Urinary bladder (tissue), 4 donors: ENCODE measurements at places on chromosomes 7 and 10. TPM values are rescaled to one million over a fixed set of nuclear protein-coding genes. Genes with fewer than 3 reads are reported as not detected.

UFSP1 gene
- 2.6 TPM for total RNA-seq

CTAGE8 gene
- 0.79 TPM for total RNA-seq

GPRIN2 gene
- 1.2 TPM for total RNA-seq

BTRC gene
- 17.0 TPM for total RNA-seq

OR2A5 gene
- not detected for total RNA-seq

VIPR2 gene
- total RNA-seq = 2.0 TPM

LBX1 gene
- total RNA-seq = not detected

SLC13A4 gene
- not detected for total RNA-seq

DGKB gene
- 22.5 TPM for total RNA-seq

RNLS gene
- 6.3 TPM for total RNA-seq

MINDY4 gene
- 12.8 TPM for total RNA-seq

MUC3A gene
- total RNA-seq = not detected

CNNM1 gene
- 1.6 TPM for total RNA-seq

PRSS37 gene
- not detected for total RNA-seq

BBIP1 gene
- 57.9 TPM for total RNA-seq

MACC1 gene
- total RNA-seq = 7.1 TPM

TFPI2 gene
- total RNA-seq = 19.3 TPM

MBL2 gene
- not detected for total RNA-seq

PRLHR gene
- 0.48 TPM for total RNA-seq

DRGX gene
- total RNA-seq = 0.26 TPM

PLAC9 gene
- total RNA-seq = 64.9 TPM

HTRA1 gene
- total RNA-seq = 83.9 TPM

ACSM6 gene
- 0.48 TPM for total RNA-seq

ZNF425 gene
- 4.9 TPM for total RNA-seq

PGAM2 gene
- 3.1 TPM for total RNA-seq

ANKRD1 gene
- total RNA-seq = 6.8 TPM

PNLIPRP2 gene
- not detected for total RNA-seq

STAG3 gene
- total RNA-seq = 0.90 TPM

EXOC6 gene
- total RNA-seq = 43.7 TPM

UNC5B gene
- 12.8 TPM for total RNA-seq

CDNF gene
- 1.9 TPM for total RNA-seq

ASZ1 gene
- not detected for total RNA-seq

CUBN gene
- 6.1 TPM for total RNA-seq

FAM25C gene
- total RNA-seq = not detected

LIPA gene
- 63.0 TPM for total RNA-seq

ZP3 gene
- 0.42 TPM for total RNA-seq

IRF5 gene
- 5.3 TPM for total RNA-seq

WEE2 gene
- total RNA-seq = 0.42 TPM

APBB1IP gene
- total RNA-seq = 4.1 TPM

BMPER gene
- total RNA-seq = 18.9 TPM

PTPRN2 gene
- 2.8 TPM for total RNA-seq

PNLIPRP1 gene
- total RNA-seq = not detected

DLX5 gene
- total RNA-seq = 0.74 TPM

HOXA13 gene
- 43.2 TPM for total RNA-seq

C10orf90 gene
- 0.85 TPM for total RNA-seq

CCDC7 gene
- 109 TPM for total RNA-seq

BMPR1A gene
- total RNA-seq = 128 TPM

VGF gene
- total RNA-seq = not detected

SPDYE11 gene
- total RNA-seq = not detected

TRIL gene
- 20.4 TPM for total RNA-seq

KMT2C gene
- 105 TPM for total RNA-seq
